Hematopoietic multipotent progenitor cell treated with erythropoietin and hydrocortisone succinate and interleukin-3 and kit ligand, for 15 days (in vitro differentiated cells): ENCODE measurements at places on chromosomes 12 and 14.

- no peak for DNase-seq
These were observed 992 bp downstream of the DNAH10 start for GRCh38 chr12:123763093-123763492.

DNA sequence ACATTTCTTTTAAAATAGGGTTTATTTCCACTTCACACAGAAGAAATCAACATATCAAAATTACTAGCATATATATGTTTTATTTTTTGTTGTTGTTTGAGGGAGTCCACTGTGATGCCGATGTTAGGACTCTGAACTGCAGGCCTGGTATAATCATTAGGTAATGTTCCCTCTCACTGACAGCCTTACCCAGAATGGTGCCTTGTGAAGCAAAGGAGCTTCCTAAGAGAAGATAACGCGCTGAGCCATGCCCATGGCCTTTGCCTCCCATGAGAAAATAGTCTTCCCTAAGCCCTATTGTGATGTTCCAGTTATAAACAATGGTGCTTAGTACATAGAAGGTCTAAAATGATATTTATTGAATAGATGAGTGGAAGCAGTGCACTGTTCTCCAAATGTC lies 12.0 kb downstream of the GNG2 start:
- DNase-seq = no peak

DNA sequence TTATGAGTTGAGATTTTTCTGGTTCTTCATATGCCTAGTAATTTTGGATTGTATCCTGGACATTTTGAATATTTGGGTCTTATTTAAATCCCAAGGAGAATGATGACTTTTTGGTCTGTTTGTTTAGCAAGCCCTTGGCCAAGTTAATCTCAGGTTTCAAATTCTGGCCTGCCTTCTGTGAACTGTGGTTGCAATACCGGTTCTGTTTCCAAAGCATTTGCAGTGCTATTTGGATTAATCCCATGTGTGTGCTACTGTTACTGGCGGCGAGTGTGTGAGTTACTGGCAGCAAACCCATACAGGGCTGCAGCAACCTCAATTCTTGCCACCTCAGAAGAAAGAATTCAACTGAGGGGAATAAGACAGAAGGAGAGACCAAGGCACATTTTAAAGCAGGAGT lies 51.1 kb downstream of the TMEM260 start:
- DNase-seq = no peak

DNA sequence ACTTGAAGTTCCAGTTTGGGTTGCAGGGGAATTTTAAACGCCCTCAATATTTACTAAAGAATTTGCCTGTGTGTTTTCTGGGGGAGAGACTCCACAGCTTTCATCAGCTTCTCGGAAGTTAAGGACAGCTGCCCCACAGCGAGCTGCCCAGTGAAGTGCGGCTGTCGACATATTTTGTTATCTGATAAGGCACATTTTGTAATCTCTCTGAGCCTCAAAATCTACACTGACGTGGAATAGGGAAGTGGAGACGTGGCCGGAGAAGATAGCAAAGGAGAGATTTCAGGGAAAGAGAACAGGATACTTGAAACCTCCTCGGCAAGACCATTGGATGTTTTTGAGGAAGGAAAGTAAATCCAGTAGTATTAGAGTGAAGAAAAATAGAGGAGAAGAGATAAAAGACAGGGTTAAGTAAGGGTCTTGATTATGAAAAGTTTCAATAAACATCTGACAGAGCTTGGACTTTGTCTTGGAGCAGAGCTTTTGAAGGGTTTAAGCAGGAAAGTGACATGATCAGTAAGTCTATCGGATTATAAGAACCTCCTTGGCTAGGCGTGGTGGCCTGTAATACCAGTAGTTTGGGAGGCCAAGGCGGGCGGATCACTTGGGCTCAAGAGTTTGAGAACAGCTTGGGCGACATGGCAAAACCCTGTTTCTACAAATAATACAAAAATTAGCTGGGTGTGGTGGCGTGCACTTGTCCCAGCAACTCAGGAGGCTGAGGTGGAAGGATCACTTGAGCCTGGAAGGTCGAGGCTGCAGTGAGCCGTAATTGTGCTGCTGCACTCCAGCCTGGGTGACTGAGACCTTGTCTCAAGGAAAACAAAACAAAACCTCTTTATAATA lies 1.1 kb downstream of the POLR3B start:
- DNase-seq = peak; percentile 59

DNA sequence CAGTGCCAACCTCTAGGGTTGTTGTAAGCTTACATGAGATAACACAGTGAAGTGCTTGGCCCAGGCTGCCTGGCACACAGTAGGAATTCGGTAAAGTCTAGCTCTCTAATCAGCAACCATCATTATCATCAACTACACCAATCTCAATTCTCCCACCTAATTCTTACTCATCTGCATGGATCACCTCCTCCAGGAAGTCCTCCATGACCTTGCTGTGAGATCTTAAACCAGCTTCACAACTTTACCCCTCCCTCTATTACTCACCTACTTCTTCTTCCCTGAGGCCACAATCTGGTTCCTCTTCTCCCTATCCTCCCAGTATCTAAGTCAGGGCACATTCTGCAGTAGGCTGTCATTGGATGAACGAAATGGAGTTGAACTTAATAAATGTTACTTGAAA lies 67.3 kb downstream of the GSC start:
- no peak for DNase-seq

- no peak for DNase-seq
These were observed 81.8 kb downstream of the NOS1 start for GRCh38 chr12:117279606-117280005.

DNA sequence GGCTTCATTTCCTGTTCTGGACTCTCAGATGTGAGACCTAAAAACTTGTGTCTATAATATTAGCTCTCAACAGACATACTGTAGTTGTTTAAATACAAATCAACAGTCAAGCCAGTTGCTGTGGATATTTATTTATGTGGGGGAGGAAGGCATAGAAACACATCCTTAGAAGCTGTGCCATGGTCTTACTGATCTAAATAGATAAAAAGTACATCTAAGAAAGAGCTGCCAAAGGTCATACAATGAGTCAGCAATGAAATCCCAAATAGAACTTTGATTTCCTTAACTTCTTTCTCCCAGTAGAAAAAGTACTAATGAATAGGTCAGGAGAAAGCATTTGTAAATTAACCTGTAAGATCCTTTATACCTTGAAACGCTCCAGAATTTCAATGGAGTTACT lies 185.1 kb downstream of the AKAP6 start:
- no peak for DNase-seq

DNA sequence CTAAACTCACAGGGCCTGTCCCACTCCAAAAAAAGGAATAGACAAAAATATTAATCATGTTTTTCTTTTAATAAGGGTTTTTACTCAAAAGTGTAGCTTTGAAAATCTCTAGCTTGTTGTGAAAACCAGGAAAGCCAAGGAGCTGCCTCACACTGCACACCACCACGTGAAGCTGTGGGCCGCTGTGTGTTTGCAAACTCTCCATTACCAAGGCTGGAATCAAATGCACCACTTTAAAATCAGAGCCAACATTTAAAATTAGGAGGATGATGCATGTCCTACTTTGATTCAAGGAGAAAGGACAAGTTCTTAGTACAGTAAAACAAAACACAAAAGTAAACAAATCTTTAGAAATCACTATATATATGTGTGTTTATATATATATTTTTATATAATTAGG lies 83.0 kb downstream of the SETD3 start:
- no peak for DNase-seq

DNA sequence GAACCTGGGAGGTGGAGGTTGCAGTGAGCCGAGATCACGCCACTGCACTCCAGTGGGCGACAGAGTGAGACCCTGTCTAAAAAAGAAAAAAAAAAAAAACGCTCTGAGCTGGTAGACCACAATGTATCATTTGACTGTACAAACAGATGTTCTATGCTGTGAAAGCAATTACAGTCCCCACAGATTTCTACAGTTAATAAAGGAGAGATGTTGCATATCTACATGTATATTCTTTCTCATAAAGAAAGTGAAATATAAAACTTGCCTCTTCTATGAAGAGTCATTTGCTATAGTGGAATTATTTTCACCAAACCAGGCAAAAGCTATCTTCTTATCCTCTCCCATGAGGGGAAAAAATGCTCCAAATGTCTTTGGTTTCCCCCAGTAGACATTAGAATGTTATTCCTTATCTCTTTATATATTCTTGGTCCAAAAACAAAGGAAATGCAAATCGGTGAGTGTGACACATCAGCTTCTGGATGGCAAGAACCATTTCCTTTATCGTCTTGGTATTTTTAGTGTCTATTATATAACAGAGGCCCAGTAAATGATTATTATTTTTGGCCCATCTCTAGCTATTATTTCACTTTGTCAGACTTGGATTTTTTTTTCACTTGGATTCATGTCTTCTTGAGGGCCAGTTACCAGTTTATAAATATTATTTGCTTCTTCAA lies 230.4 kb downstream of the SSPN start:
- DNase-seq = no peak

- DNase-seq = no peak
These were observed 215.5 kb downstream of the PIK3C2G start for GRCh38 chr12:18476861-18477260.

- no peak for DNase-seq
These were observed 249.6 kb downstream of the MSRB3 start for GRCh38 chr12:65528127-65528526.

DNA sequence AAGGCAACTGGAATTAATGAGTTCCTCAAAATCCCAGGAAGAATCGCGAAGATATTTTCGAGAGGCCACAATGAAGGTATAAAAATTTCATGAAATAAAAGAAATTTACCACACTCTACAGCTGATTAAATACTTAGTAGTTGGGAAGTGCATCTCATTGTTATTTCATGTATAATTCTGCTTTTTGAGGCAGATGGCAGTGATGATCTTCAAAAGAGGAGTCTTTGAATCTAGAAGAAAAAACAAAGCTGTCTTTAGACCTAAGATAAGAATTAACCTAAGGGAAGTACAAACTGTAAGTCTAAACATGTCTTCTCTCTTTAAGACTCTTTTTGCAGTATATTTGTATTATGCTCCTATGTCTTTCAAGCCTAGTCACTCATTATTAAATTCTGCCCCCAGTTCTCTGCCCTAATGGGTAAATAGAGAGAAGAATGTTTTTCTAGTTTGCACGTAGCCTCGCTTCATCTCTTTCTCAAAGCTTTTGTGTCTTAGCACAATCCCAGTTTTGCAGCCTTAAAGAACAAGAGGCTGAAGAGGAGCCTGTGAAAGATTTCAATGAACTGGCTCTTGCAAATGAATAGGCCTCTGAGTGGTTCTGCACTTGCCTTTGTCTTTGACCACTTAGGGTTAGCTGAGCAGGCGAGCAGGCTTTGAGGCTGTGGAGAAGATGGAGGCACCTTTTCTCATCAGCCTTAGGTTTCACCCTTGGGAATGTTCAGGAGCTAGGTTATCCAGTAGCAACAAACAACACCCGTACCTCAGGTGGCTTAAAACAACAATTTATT lies 32.7 kb downstream of the CFAP54 start:
- no peak for DNase-seq

DNA sequence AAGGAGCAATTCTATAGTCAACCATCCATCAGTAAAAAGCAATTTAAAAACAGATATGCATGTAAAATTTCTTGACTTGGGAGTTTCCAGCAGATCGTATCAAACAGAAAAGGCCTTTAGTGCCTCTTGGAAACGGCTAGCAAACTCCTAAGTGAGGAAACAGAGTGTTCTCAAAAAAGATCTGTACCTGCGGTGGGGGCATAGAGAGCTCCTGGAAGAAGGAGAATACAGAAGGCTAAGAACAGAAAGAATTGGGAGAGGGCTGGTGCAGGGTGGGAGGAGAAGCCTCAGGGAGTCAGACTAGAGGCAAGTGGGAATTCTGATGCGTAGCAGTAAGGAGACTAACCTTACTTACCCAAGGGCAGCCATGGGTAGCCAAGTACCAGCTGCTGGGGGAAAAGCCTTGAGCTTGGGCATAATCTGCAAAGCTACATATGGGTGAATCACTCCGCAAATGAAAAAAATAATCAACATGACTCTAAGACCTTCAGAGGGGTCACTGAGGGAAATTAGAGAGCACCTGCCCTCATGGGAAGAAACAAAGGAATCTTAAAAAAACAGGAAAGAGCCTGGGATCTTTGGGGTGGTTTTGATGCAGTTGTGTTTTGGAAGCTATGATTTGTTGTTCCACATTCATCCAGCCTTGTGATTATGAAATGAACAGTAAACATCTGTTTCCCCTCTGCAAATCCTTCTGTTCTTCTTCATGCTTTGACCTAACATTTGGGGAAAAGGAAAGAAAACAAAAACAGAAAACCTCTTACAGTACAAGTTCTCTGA lies 10.4 kb downstream of the RHOJ start:
- no peak for DNase-seq

GRCh38 chr12:80352474-80352873 lies 91.6 kb upstream of the PTPRQ start:
- no peak for DNase-seq

DNA sequence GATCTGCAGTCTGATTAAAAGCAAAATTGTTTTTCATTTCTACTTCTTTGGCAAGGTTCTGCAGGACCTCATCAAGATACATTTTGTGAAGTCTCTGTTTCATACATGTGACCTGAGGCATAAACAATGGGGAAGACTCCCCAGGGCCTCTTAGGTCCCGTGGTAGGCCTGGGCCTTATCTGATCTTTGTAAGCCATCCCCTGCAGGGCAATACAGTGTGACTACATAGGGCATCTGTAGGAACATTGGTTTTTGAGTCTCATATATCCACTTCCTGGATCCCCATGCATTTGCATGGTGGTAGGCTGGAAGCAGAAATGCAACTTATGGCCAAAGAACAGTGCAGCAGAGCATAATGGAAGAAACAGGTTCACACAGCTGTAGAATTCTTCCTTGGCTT lies 6.0 kb downstream of the FAR2 start:
- DNase-seq = no peak

- DNase-seq = no peak
These were observed 7.4 kb upstream of the TUBA1B start for GRCh38 chr12:49138587-49138986.

DNA sequence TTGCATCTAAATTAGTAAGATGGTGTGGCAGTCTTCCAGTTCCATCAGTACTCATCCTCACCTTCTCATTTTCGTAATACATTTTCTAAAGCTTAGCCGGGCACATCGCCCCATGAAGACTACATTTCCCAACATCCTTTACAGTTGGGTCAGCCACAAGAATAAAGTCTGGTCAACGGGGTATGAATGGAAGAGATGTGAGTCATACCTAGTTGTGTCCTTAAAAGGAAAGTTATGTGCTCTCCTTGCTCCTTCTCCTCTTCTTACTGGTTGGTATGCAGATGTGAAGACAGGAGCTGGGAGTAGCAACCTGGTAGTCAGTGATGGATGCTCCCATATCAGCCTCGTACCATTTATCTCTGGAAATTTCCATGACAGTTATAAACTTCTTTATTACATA lies 35.9 kb upstream of the EGLN3 start:
- no peak for DNase-seq

DNA sequence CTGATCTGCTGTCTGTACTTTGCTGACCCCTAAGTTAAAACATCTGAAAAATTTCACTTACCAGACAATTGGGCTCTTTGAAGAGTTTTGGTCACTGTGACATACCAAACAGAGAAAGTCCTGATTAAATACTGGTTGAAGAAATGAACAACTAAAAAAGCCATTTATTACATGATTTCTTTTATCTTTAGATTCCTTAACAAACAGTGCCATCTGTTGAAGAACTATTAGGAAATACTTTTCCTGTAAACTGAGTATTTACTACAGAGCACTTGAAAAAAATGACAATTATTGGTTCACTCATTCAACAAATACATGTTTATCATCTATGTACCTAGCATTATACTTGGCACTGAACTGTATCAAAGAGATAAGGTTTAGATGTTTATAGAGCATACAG lies 6.5 kb upstream of the WASHC4 start:
- no peak for DNase-seq
